ENCODE measurements at places on chromosomes 5 and 9.

DNA sequence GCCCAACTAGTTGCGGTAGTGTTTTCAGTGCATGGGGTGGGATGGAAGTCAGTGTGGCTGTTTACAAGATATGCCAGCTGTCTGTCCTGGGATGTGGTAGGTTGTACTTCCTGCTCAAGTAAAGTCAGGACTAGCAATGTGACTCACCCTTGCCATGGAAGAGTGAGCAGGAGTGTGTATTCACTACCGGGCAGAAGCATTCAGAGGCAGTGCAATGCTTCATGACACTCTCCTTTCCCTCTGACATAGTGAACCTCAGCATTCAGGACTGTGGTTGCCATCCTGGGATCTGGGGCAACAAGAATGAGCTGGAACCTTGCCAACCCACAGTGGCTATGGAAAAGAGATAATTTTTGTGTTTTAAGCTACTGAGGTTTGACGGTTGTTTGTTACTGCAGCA, 68.9 kb downstream of the BOD1 start:
- no peak for DNase-seq

DNA sequence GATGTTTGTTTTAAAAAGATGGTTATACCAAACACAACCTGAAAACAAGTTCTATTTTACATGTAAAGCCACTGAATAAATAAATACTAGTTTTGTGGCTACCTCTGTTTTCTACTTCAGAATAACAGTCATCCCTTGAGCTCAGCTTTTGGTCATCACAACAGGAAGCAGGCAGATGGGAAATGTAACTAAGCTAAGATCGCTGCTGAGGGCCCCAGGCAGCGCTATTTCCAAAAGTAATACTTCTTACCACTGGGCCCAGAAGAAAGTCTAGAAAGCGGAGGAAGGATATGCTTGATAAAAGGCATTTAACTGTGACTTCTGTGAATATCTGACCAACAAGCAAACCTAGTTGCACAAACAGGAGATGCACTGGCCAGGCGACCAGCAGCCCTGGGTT, 61.4 kb downstream of the SERINC5 start:
- peak; percentile 59 for DNase-seq

DNA sequence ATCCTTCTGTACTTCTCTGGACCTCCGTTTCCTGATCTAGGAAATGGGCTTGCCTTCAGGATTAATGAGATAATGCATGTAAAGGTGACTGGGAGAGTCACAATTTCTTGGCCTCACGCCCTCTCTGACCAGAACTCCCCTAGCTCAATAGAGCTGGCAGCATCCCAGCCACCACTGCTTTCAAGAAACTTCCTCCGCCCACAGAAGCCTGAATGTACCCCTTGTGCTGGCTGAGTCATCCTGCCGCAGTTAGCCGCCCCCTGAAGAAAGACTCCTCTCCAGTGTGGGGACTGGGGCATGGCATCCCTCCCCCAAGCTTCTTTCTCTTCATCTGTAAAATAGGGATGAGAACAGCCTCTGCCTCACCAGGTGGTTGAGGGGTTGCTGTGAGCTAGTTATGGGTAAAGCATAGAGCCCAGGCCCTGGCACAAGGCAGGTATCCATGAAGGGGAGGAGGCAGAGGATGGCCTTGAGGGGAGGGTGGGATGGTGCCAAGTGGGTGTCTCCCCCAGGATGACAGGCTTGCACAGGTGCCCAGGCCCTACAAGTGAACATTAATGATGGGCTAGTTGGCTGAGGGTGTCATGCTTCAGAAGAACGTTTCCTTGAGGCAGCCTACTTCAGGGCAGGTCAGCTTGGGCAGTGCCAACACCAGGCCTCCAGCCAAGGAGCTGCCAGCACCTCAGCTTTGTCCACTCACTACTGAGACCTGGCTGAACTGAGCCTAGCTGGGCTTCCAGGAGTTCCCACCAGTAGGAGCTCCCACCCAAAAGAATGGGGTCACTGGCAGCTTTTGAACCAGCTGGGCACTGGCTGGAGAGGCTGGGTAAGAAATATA, 3.4 kb downstream of the PDLIM4 start:
- DNase-seq, result peak; percentile 25

DNA sequence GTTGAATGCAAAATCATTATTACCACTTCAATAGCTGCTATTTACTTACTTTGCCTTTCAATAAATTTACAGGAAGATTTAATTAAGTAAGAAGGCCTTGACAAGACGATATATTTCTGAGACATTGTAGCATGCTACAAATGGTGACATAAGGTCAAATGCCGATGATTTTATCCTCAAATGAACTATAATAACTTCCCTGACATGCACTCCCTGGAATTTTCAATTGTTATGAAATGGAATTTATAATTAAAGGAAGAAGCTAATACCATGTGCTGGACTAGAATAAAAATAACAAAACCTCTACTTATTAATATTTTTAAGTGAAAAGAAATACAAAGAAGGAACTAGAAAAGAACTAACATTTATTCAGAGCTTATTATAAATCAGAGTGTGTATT, 30.2 kb upstream of the ITGA1 start:
- no peak for DNase-seq

- no peak for DNase-seq
These were observed 28.1 kb downstream of the TTC23L start for GRCh38 chr5:34866989-34867471.

DNA sequence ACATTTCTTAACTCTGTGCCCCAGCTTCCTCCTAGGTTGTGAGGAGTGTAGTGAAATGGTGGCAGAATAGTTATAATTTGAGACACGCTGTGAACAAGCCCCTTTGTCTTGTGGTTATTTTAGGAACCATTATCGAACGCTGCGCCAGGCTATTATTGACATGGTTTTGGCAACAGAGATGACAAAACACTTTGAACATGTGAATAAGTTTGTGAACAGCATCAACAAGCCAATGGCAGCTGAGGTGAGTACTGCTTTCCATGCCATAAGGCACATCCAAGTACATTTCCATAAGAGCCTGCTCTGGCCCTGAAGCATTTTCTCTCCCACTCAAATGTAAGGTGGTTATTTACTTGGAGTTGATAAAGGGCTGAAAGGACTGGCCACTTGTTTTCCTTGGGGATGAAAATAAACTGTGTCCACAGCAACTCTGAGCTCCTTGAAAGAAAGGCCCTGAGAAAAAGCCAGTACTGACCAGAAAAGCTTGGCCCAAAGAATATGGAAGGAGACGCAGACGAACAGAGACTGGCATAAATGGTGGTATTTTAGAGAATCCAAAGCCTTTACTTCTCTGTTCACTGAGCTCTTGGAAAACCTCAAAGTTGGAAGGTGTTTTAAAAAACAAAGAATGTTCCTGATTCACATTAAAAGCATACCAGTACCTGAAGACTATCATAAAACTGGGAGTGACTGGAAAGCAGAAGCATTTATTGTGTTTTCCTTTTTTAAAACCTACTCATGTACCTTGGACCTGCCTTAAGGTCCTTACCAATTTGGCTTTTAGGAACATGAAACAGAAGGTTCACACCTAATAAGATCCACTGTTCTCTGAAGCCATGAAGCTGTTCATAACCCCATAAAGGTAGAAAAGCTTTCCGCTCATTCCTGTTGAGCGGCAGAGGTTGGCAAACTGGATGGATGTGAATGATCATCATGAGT, 72.2 kb downstream of the WDR41 start:
- no peak for DNase-seq

DNA sequence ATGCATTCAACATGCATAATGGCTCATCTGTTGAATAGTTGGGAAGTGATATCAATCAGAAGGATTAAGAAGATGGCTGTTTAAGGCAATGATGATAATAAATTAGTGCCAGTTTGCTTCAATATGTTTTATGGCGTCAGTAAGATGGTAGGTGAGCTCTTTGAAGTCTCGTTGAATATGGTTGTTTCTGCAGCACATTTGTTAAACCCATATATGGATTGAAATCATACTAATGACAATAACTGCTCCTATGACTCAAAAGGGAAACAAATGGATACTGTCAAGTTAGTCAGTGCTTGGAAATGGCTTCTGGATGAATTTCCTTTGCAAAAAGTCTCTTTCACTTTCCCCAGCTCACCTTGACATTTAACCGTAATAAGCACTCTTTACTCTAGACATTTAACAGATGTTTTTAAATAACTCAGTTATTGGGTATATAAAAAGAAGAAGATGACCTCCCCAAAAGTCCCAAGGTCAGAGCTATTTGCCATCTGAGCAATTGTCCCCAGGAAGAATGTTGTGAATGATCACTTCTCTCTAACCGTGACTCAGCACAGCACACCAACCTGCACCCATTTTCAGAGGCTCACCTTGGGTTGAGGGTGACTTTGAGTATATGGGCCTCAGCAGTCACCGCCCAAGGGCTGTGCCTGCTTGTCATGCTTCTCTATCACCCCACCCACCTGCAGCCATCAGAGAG, 133.4 kb downstream of the GRIA1 start:
- DNase-seq, result no peak

DNA sequence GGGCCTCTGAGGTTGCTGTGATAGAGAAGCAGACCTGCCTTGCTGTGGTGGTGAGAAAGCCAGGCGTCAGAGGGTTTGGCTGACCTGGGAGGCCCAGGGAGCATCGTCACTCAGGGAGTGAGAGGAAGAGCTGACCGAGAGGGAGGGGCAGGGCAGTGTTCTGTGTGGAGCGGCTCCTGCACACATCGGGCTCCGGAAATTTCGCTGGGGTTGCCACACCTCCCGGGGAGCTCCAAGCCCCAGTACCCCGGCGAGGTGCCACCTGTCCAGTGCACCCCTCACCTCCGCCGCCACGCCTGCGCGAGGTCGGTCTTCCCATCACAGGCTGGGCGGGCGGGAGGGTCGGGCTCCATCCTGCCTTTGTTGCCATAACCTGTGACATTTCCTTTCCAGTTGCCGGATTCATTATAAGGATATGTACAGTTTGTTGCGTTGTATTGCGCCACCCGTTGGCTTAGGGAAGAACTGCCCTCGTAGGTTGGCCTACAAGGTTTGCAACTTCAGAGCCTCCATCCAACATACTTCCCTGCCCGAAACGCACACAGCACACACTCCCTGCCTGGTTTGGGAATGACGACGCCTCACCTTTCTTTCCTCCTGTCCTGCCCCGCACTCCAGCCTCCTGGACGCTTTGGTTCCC, 223.2 kb downstream of the CACNA1B start:
- peak; percentile 29 for DNase-seq

DNA sequence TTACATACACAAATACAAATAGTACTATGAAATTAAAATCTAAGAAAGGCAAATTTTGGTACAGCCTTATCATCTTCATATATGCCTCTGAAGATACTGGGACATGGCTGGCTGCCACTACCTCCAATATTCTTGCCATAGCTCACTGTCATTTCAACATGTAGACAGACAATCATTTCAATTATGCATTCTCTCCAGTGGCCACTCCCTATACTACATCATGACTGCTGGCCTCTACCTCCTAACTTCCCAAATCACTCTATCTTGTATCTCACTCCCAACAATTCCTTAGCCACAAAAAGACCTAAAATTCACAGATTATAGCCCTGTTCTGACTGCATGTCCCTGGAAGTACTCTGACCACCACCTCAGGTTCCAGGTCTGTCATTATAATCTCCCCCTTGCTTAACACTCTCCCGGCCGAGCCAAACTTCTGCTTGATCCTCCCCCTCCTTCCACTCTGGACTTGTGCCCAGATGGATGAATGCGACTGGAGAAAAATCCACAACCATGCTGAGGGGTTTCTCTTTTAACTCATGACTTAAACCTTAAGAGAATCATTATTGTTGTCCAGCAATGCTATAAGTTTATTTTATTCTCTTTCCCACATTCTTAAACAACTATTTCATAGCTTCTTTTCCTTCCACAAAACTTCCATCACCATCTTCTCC, 225.3 kb upstream of the TLE4 start:
- DNase-seq, result no peak

DNA sequence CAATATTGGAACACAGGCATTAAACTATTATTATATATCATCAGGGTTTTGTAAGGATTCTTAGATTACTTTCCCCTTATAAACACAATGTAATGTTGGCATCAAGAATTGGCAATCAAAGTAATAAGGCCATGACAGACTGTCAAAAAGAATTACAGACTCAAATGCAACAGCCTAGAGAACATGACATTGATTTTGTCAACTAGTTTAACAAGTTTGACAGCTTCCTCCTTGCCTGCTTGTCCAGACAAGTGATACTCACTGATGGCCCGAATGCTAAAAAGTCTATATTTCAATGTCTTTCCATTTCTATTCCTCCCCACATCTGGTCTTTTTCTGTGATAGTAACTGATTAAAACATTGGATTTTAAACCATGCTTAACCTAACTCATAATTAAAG, 6.4 kb upstream of the ANKRD31 start:
- DNase-seq, result no peak

GRCh38 chr5:132392411-132392810, 22.9 kb downstream of the SLC22A5 start:
- DNase-seq, result no peak

GRCh38 chr5:15080219-15080618, 208.6 kb upstream of the ANKH start:
- DNase-seq, result no peak

DNA sequence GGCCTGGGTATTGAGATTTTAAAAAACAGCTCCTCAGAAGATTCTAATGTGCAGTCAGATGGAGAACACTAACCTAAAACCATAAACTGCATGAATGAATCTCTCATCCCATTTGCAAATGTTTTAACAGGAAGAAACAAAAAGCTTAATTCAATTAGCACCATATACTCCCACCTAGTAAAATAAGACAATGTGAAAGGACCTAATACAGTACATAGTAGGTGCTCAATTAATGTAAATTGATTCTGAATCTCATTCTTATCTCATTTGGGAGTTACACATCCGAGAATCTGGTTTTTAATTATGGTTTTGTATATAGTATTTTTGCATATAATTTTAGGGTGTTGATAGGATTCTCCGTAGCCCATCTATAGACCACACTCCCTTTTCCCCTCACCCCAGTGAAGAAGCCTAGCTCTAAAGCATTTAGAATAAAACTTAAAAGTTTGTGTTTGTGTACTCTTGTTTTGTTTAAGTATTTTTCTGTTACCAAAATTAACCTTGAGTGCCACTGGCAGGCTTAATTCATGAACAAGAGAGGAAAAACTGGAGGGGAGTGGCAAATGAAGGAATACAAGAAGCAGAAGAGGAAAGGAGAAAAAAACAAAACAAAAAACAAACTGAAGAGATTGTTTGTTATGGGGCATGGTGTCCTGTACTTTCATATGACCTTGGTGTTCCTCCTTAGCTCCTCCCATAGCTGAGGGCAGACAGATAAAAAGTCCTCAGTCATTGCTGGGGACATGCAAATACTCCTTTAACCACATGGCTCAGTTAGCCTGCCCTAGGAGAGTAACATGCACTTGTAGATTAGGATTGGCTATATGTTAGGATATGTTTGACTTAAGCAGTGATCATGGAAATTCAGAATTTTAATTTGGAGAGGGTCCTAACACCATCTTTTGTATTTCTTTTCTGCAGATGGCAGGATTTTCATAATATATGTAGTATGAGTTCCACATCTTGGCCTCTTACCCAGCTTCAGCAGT, 1.2 kb downstream of the RNF14 start:
- DNase-seq, result no peak

- no peak for DNase-seq
These were observed 137.2 kb downstream of the SREK1 start for GRCh38 chr5:66281294-66281693.

- DNase-seq, result no peak
These were observed 121.5 kb downstream of the ISOC1 start for GRCh38 chr5:129216001-129216400.
